ENCODE measurements at places on chromosomes 12 and 14.

DNA sequence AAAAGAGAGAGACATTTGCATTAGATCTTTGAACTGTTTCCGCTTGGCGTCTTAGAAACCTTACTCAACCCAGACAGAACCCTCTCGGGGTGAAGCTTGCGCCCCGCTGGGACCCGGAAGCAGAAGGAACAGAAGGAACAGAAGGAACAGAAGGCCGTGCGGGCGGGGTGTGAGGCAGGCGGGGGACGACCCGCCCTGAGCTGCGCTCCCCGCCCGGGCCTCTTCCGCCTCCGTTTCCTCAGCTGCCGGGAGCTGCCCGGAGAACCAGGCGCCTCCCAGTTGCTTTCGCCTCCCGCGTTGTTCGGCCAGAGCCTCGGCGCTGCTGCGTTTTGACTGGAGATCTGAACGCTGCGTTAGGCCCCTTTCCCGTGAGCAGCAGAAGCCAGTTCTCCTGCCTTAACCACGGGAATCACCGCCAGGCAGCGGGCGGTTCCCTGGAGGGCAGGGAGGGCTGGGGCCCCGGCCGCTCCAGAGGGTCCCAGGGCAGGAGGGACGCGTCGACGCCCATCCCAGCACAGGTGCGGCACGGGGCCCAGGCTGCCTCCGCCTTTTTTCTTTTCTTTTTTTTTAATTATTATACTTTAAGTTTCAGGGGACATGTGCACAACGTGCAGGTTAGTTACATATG is 19.3 kb upstream of the MMP17 start:
- no peak for DNase-seq

GRCh38 chr12:102479099-102479885 is 1.1 kb downstream of the IGF1 start:
- no peak for DNase-seq

- DNase-seq = peak; percentile 54
These were observed 15.8 kb upstream of the TMEM30B start for GRCh38 chr14:61296719-61297502.

DNA sequence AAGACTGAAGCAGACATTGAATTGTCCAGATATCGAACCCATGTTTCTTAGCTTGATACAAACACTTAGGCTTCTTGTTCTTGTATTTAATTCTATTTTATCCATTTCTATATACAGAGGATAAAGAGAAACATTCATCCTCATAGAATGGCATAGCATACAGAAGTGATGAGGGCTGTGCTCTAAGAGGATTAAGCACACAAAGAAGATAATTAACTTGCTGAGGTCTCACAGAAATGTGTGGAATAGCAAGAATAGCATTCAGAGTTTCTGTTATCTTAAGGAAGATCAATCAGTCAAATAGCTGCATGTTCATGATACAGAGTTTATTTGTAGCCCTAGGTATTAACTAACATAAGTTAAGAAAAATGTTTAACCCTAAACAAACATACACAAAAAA is 27.3 kb upstream of the STRAP start:
- DNase-seq = no peak

DNA sequence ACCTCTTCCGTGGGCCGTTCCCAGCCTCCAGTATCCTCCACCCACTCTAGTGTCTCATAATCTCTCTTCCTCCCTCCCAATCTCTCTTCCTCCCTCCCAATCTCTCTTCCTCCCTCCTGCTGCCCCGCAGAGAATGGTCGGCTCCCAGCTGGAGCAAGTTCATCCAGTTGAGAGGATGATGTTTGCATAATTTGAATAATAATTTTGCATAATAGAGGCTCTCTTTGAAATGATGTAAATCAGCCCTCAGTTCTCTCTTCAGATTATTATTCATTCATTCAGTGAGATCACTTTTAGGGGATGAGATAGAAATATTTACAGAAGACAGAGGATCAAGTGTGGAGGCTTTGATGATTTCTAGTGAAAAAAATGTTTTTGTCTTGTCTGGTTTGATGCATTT is 125.0 kb downstream of the PTPN11 start:
- DNase-seq = no peak

DNA sequence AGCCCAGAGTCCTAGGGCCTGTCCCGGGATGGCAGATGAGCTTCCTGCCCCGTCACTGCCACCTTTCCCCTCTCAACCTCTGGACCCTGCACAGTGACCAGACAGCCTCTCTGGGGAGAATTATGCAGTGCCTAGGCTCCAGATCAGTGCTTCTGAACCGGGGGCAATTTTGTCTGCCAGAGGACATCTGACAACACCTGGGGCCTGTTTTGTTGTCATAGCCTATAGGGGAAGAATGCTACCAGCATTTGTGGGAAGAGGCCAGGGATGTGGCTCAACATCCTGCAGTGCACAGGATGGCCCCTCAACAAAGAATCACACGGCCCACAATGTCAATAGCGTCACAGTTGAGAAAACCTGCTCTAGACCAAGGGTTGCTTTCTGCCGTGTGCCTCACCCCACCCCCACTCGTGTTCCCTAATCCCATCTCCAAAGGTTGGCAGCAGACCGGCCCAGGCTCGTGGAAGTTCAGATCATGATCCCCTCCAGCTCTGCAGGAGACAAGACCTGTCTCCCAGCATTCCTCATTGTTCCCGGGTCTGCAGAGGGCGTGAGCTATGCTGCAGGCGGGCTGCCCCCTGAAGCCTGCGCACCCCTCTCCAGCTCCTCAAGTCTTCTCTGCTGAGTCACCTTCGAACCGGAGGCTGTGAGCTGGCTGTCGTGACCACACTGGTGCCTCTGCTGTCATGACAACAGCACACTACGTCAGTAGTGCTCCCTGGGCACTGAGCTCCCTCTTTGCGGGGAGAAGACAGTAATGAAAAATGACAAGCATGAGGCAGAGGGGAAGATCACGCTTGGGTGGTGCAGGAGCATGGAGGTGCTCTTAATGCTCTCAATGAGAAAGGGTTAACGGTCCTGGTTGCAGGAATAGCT is 2.0 kb upstream of the GAPDH start:
- peak; percentile 65 for DNase-seq

DNA sequence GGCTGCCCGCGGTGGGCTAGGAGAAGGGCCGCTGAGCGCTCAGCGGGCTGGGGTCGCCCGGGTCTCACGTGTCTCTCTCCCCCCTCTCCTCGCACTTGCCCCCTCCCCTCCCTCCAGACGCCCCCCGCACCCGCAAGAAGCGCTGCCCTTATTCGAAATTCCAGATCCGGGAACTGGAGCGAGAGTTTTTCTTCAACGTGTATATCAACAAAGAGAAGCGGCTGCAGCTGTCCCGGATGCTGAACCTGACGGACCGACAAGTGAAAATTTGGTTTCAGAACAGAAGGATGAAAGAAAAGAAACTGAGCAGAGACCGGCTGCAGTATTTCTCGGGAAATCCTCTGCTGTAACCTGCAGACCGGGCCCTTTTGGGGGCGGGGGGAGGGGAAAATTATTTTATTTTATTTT is 314 bp upstream of the HOTAIR start:
- DNase-seq = no peak

DNA sequence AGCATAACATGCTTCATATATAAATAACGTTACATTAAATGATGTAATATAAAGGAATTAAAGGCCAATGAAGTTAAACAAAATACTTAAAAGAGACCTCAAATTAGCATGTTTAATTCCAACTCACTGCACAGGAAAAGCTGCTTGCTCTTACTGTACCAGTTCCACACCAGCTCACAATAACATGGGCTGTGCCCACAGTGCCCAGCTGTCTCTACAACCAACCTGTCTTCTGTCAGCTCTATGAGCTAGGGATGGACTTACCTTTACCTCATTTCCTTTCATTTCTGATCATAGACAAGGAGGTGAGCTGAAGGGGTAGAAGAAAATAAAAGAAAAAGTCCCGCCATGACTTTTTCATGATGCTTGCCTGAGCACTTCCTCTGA is 64.8 kb downstream of the NKX2-1 start:
- DNase-seq = no peak

DNA sequence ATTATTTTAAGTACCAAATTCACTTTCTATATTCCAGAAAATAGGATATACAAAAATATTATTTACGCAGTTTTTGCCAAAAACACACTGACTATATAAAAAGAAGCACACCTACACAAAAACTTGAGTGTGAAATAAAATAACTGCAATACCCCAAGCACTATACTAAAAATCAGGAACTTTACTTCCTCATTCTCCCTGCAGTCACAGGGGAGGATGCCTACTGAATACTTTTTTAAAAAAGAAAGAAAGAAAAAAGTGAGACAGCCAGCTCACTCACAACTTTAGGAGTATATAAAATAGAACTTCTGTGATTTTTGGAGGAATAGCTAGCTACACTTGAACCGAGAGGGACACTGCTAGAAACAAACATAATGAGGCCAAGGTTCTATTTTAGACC is 12.2 kb downstream of the RPS6KA5 start:
- DNase-seq = no peak

DNA sequence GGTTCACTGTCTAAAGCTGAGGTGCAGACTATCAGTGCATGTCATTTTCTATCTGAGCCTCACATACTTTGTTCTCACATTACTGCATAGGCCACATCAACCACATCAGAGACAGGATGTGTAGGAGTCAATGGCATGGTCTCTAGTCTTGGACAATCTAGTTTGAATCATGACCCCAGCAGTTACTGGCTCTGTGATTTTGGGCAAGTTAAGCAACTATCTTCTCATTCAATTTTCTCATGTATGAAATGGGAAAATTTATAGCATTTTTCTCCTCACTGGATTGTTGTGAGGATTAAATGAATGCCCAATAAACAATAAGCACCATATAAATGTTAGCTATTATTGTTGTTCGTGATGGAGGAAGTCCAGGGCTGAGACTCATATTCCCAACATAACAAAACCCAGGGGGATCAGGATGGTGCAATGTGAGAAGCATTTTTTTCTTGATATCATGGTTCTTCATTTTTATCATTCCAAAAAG is 432.6 kb downstream of the LRIG3 start:
- no peak for DNase-seq

- no peak for DNase-seq
These were observed 13.3 kb upstream of the OTOGL start for GRCh38 chr12:80086025-80086424.

- DNase-seq = no peak
These were observed 28.2 kb upstream of the SNAPC1 start for GRCh38 chr14:61733972-61734371.

DNA sequence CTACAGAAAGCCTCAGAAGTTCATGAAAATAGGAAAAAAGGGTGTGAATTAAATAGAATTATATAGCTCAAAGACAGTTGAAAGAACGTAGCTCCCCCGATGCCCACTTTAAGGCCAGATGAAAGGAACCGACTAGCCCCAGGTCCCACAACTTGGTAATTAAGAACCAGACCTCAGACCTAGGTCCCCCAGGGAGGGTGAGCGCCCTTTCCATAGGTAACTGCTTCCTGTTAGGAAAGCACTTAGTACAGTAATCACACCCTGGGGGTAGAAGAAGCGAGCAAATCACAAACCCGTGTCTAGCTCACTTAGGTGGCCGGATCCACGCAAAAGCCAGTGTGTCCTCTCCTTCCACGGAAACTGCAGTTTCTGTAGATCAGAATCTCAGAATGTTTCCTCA is 77.1 kb downstream of the PLXNC1 start:
- no peak for DNase-seq

- DNase-seq = no peak
These were observed 189.0 kb downstream of the FOXA1 start for GRCh38 chr14:37406095-37406494.

DNA sequence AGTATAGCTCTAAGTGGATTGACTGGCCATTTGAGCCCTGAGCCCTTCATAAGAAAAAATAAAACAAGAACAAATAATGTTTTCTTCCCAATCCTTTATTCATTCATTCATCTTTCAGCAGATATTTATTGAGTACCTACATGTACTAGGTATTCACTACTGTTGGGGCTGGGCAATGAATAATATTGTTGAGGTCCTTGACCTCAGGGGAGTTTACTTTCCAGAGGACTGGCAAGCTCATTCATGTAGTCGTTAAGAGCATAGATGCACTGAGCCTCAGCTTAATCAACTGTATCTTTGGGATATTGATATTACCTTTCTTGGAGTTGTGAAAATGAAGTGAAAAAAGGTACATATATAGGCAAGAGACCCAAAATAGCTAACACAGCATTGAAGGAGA is 7.6 kb downstream of the CFAP54 start:
- no peak for DNase-seq

DNA sequence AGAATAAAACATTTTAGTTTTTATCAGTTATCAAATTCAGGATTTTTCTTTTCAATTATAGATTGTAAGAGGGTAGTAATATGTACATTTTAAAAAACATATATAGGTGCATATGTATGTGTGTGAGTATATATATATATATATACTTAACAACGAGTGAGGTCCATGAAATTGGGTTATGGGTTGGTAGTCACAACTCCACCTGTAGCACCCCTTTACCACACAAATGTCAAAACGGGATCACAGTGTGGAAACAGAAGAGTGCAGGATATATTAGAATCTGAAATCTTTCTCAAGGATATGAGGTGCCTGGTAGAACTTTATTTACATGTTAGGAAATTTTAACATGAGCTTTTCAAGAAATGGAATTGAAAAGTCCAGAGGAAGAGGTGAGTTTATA is 31.3 kb downstream of the MIA2 start:
- DNase-seq = no peak

DNA sequence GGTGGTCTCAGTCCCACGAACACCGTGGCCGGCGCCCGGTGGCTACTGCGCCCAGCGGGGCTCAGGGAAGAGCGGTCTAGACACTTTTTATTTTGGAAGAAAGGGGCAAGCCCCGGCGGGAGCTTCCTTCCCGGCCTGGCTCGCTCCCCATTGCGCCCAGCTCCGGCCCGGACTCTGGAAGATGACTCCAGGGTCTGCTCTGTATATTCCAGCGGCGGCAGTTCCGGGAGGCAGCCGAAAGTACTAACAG is 225.1 kb upstream of the CRY1 start:
- DNase-seq = no peak

All from NCI-H1694 treated with DMSO at 0.1 percent for 48 hours (cell line).